Hindlimb muscle (tissue), 1 donor: ENCODE measurements at places on chromosomes 2 and 18.

GRCh38 chr2:127146820-127147502, 40.0 kb upstream of the BIN1 start:
- no peak for DNase-seq

GRCh38 chr2:188319838-188320237, 28.2 kb downstream of the GULP1 start:
- DNase-seq, result no peak

DNA sequence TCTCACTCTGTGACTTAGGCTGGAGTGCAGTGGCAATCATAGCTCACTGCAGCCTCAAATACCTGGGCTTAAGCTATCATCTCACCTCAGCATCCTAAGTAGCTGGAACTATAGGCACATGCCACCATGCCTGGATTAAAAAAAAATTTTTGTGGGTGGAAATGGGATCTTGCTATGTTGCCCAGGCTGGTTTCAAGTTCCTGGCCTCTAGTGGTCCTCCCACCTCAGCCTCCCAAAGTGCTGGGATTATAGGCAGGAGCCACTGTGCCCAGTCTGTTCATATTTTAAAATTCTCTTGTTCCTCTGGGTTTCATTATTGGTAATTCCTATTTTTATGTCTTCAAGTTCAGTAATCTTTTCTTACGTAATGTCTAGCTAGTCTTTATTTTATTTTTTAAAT, 25.5 kb upstream of the RAB31 start:
- no peak for DNase-seq

- DNase-seq, result no peak
These were observed 93.4 kb downstream of the SLC5A7 start for GRCh38 chr2:108079736-108080135.

- no peak for DNase-seq
These were observed 403 bp downstream of the MAP2 start for GRCh38 chr2:209424199-209424701.

- no peak for DNase-seq
These were observed 2.1 kb upstream of the SCG2 start for GRCh38 chr2:223604231-223604630.

DNA sequence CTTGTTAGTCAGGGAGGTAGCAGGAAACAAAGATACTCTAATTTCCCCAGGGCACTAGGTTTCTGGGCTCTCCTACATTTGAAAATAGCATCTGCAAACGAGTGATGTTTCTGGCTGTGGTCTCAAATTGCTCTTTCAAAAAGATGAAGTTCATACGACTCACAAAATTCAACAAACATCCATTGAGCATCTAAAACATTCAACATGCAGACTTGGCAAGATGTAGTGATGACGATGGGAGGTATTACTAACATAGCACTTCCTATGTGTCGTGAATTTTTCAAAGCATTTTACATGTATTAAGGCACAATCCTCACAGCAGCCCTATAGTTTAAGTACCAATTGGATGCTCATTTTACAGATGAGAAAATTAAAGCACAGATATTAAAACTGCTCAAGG, 5.2 kb downstream of the CCBE1 start:
- DNase-seq, result no peak

- no peak for DNase-seq
These were observed 91.5 kb upstream of the TMEFF2 start for GRCh38 chr2:192286093-192286701.

- DNase-seq, result no peak
These were observed 1700.5 kb upstream of the TMEFF2 start for GRCh38 chr2:193895226-193895625.

DNA sequence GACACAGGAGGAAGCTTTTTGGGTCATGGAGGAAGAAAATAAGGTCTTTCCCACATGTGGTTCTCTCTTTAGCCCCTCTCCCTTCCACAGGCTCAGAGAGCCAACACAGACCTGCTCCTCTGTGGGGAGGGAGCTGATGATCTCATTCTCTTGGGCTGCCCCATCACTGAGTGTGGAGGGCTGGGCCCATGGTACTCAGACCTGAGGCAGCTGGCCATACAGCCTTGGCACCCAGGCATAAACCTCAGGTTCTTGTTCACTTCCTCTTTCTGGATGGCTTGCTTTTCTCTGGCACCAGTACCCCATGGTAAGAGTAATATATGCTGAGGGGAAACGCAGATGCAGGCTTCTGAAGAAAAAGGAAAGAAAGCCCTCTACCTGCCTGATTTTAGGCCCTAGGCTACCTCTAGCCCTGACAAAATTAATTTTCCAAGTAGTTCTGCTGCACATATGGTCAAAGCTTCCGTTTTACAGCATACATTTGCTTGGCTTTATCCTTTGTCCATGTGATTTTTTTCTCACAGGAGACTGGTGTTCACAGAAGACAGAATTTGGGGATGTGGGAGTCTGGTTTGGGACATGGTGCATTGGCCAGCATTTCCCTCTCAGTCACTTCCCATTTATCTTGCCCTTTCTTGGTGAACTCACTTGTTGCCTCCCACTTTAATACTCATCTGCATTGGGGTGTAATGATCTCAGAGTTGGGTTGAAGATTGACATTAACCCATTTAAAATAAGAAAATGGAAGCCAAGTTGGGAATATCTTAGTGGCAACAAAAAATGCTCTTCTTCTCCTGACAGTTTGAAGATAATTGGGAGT, 11.1 kb downstream of the DHRS9 start:
- DNase-seq, result no peak

GRCh38 chr18:11667578-11667977, 21.5 kb upstream of the GNAL start:
- no peak for DNase-seq

GRCh38 chr18:78393086-78393862, 586.3 kb upstream of the SALL3 start:
- no peak for DNase-seq

GRCh38 chr2:224008702-224009261, 30.3 kb downstream of the SERPINE2 start:
- DNase-seq, result no peak

GRCh38 chr18:8989855-8990254, 112.6 kb upstream of the NDUFV2 start:
- no peak for DNase-seq

DNA sequence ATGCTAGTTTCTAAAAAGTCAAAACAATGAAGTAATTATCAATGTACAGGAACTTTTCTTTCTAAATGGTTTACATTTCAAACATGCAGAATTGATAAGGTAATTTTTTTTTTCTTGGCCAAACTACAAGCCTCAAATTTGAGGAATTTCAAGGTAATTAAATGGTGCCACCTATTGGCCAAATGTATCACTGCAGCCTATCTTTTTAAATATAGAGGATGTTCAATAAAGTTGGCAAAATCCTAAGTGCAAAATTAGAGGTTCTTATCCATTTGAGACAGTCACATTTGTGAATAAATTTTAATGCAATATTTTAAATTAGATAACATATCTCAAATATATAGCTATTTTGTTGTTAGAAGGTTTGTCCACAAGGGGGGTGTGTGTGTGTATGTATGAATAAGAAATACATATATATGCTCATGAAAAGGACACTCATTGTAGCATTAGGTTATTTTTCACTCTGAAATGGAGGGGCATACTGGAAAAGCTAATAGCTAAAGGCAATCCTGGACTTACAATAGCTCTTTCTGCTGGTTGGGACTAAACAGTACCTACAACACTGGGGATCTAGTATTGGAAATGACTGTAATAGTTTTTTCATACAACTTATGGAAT, 26.2 kb downstream of the MMADHC start:
- peak; percentile 28 for DNase-seq

DNA sequence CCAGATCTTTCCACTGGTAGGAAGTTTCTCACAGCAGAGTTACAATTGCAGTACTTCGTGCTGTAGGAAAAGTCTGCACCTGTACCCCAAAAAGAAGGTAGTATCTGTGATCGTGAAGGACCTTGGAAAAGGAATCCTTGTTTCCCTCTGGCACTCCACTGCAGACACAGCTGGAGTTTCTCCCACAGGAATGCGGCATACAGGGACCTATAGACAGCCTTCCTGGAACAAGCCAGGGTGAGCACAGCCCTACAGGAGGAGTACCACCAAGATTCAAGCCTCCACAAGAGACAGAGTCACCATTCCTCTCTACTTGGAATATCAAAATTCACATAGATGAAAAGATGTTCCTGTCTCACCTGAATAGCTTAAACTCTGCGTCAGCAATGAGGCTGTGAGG, 372.4 kb downstream of the CMPK2 start:
- no peak for DNase-seq

GRCh38 chr2:26429779-26430578, 28.3 kb downstream of the DRC1 start:
- DNase-seq, result no peak

GRCh38 chr2:176477336-176477735, 208.1 kb downstream of the MTX2 start:
- no peak for DNase-seq

GRCh38 chr2:56195563-56195962, 11.8 kb downstream of the CCDC85A start:
- DNase-seq, result no peak

DNA sequence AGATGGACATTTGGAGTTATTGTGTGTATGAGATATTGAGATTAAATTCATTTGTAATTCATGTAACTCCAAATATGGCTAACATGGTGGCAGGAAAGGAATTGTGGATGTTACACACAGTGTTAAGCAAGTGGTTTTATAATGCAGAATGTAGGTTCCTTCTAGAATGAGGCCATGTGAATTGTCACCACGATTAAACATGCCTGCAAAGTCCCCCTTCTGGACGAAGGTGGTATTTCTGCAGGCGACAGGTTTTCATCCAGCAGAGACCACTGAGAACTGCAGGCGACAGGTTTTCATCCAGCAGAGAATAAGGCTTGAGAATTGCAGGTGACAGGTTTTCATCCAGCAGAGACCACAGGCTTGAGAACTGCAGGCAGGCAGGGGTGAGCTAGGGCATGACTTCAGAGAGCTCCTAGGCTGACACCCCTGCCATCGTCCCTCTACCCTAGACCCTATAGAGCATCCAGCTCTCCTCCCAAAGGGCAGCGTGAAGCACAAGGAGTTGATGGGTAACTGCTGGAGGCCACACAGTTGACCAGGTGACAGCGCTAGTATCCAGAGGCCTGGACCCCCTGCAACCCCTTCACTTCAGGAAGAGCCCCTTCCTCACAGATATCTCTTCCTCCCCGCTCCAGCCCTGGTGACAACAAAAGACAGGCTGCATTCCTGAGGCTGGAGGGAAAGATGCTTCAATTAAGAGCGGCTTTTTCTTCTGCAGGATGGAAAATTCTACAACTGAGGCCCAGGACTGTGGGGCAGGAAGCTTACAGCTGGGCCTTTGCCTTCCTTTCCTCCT, 175.8 kb downstream of the LOXHD1 start:
- DNase-seq, result peak; percentile 59
